Esophagus squamous epithelium (tissue), 5 donors: ENCODE measurements at places on chromosomes 5 and 9.

- DNase-seq, result no peak
These were observed 21.8 kb downstream of the DAPK1 start for GRCh38 chr9:87519461-87519860.

- DNase-seq, result no peak
These were observed 33.2 kb downstream of the GRIN3A start for GRCh38 chr9:101705135-101705661.

- no peak for DNase-seq
These were observed 24.8 kb downstream of the DPYSL3 start for GRCh38 chr5:147485046-147485445.

DNA sequence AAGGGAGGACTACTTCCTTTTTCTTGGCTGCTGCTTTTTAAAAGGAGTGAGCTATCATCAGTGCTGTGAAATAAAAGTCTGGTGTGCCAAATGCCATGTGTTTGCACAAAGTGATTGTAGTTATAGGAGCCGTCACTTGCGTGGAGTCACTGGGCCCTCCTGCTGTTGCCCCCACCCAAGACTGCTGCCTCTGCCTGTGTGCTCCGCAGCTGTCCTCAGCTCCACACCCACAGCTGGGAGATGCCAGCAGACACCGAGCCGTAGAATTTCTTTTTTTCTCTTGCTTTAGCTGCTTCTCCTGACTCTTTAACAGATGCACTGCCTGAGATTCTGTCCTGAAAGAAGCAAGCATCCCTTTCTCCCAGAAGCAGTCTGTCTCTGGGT, 9.8 kb upstream of the GLE1 start:
- no peak for DNase-seq

DNA sequence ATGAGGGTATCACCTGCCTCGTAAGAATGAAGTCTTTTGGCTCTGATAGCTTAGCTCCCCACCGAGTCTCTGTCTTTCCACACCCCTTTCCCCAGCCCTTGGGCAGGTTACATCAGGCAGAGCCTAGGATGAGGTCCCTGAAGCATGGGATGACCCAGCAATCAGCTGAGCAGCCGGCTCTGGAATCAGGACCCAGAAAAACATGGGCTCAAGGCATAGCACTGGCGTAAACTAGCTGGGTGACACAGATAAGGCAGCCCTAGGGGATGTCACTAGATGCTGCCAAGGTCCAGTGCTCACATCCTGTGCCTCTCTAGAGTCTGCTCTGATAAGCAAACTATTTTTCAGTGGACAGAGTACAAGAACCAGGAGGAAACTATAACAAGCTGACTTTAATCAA, 26.6 kb downstream of the IDNK start:
- DNase-seq, result no peak

DNA sequence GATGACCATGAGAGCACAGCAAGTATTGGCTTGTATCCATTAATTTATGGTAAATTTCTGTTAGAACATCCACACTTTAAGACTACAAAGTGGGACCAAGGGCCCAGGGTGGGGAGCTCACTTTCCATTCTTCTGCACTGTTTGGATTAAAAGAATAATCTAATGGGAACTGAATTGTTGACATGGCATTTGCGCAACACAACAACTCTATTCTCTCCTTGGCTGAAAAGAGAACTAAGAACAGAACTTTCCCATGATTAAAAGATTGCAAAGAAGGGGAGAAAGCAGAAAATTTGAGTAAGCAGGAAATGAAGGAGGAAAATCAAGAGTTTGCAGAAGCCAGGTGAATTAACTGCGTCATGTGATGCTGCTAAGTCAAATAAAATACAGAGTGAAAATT, 143.4 kb downstream of the HINT1 start:
- no peak for DNase-seq

DNA sequence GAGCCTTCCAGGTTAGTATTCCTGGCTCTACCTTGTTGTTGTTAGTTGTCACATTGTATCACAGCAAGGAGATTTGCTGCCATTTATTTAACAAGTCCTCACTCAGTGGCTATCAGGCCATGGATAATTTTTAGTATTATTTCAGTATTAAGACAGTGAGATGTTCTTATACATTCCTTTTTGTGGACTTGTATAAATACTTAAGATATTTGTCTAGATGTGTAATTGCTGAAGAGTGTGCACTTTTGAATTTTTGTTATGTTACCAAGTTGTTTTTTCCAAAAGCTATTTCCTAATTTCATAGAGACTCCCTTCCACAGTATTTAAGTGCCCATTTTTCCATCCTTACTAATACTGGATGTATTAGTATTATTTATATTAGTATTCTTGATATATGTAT, 22.0 kb downstream of the SLC36A1 start:
- no peak for DNase-seq

DNA sequence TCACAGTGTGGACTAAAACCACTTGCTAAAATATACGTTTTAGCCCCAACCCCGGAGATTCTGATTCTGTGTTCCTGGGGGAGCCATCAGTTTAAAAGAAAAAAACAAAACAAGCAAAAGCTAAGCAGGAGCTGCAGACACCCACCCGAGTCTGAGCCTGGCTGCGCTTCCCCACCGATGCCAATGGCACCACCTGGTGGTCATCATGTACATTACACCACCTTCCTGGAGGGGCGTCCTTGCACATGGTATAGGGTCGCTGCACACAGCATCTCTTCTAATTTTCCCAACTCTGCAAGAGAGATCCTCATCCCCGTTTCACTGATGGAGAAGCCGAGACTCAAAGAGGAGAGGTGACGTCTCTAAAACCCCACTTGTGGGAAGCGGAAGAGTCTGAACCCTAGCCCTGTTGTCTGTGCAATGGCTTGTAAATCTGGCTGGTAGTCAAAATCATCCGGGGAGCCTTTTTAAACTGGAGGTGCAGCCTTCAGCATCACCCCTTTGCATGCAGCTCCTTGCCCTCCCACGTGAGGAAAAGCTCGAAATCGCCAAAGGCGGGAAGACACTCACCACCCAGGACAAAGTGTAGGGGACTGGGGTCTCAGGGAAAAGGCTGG, 23.1 kb upstream of the CNOT6 start:
- DNase-seq, result no peak
